ENCODE measurements at places on chromosomes 5 and 9.

DNA sequence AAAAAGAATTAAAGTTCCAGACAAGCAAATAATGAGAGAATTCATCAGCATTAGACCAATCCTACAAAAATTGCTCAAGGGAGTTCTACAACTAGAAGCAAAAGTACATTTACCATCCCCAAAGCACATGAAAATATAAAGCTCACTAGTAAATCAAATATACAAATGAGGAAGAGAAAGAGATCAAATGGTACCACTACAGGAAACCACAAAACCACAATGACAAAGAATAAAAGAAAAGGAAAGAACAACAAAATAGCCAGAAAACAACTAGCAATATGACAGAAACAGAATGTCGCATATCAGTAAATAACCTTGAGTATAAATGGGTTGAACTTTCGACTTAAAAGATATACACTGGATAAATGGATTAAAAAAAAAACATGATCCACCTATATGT, 739.0 kb downstream of the DTWD2 start:
- H3K4me3 ChIP-seq, result no peak overlapping the region
- no peak for DNase-seq
- H3K27ac ChIP-seq, result no peak overlapping the region
- H3K27me3 ChIP-seq, result no peaks in the 10 kb centered on the region
- no peaks in the 10 kb centered on the region for H3K36me3 ChIP-seq

- DNase-seq, result no peak
- no peaks in the 10 kb centered on the region for H3K4me1 ChIP-seq
- H3K27me3 ChIP-seq, result no peaks in the 10 kb centered on the region
- H3K36me3 ChIP-seq, result no peaks in the 10 kb centered on the region
- no peak overlapping the region for H3K27ac ChIP-seq
These were observed 2.7 kb upstream of the BTNL9 start for GRCh38 chr5:181037365-181037861.

DNA sequence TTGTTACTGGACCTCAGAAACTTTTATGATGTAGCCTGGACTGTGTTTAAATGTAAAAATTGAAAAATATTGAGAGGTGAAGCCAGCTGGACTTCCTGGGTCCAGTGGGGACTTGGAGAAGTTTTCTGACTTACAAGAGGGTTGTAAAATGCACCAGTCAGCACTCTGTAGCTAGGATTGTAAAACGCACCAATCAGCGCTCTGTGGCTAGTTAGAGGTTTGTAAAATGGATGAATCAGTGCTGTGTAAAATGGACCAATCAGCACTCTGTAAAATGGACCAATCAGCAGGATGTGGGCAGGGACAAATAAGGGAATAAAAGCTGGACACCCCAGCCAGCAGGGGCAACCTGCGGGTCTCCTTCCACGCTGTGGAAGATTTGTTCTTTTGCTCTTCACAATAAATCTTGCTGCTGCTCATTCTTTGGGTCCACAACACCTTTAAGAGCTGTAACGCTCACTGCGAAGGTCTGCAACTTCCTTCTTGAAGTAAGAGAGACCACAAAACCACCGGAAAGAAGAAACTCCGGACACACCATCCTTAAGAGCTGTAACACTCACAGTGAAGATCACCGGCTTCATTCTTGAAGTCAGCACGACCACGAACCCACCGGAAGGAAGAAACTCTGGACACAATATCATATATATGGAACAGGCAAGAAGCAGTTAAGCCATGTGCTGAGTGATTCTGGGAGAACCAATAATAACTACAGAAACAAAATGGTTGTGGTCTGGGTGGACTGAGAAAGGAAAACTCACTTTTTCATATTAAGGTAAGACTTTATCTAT, 201.3 kb downstream of the GABRG2 start:
- H3K36me3 ChIP-seq, result no peaks in the 10 kb centered on the region
- no peak overlapping the region for H3K27ac ChIP-seq
- no peak overlapping the region for H3K4me3 ChIP-seq

DNA sequence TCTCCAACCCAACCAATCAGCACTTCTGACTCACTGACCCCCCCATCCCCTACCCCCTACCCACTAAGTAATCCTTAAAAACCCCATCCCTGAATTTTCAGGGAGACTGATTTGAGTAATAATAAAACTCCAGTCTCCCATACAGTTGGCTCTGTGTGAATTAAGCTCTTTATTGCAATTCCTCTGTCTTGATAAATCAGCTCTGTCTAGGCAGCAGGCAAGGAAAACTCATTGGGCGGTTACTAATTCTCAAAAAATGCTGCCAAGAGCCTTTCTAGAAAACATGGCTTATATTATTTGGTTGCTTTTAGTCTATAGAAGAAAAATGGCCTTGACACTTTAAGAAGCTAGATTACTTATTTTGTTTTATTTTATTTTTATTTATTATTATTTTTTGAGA, 131.7 kb downstream of the SUSD1 start:
- no peak for DNase-seq
- H3K4me3 ChIP-seq, result no peak overlapping the region
- no peaks in the 10 kb centered on the region for H3K27me3 ChIP-seq
- H3K27ac ChIP-seq, result no peak overlapping the region
- no peaks in the 10 kb centered on the region for H3K36me3 ChIP-seq
- H3K4me1 ChIP-seq, result no peaks in the 10 kb centered on the region

DNA sequence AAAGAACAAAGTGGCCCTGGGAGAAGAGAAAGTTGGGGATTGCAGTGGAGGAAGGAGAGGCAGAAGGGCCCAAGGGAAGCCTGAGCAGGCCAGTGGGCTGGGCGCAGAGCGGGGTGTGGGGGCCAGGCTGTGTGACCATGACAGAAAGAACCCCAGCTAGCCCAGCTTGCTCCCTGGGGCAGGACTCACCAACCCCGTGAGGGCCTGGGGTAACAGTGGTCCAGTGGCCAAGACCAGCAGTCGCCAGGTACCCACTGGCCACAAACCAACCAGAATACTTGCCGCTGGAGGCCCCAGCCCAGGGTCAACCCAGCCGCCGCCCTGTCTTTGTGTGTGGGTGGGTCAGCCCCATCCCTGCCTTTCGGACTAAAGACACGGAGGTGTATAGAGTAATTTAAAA, 146.5 kb downstream of the CACNA1B start:
- no peak overlapping the region for H3K4me3 ChIP-seq
- DNase-seq, result peak; percentile 19
- H3K4me1 ChIP-seq, result no peaks in the 10 kb centered on the region
- H3K27me3 ChIP-seq, result no peaks in the 10 kb centered on the region

DNA sequence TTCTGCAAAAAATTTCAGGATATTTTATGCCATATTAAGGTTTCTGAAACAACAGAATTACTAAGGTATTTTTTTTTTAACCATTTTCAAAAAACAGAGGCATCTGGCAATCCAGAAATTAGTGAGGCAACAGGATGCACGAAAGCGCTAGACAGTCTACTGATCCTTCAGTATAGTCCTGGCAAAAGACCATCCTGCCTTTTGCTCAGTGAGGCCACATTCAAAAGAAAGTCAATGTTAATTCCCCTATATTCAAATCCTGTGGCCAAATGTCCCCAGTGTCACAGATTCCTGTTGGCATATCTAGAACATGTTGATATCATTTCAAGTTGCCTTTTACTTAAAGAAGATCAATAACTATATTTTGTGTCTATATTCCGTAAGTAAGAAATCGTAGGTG, 13.1 kb upstream of the NFIB start:
- DNase-seq, result no peak
- H3K4me1 ChIP-seq, result no peaks in the 10 kb centered on the region
- no peak overlapping the region for H3K4me3 ChIP-seq
- H3K36me3 ChIP-seq, result no peaks in the 10 kb centered on the region

- no peaks in the 10 kb centered on the region for H3K27me3 ChIP-seq
- no peaks in the 10 kb centered on the region for H3K36me3 ChIP-seq
- H3K4me1 ChIP-seq, result no peaks in the 10 kb centered on the region
- no peak for DNase-seq
These were observed 78.7 kb downstream of the HAPLN1 start for GRCh38 chr5:83641946-83642345.

DNA sequence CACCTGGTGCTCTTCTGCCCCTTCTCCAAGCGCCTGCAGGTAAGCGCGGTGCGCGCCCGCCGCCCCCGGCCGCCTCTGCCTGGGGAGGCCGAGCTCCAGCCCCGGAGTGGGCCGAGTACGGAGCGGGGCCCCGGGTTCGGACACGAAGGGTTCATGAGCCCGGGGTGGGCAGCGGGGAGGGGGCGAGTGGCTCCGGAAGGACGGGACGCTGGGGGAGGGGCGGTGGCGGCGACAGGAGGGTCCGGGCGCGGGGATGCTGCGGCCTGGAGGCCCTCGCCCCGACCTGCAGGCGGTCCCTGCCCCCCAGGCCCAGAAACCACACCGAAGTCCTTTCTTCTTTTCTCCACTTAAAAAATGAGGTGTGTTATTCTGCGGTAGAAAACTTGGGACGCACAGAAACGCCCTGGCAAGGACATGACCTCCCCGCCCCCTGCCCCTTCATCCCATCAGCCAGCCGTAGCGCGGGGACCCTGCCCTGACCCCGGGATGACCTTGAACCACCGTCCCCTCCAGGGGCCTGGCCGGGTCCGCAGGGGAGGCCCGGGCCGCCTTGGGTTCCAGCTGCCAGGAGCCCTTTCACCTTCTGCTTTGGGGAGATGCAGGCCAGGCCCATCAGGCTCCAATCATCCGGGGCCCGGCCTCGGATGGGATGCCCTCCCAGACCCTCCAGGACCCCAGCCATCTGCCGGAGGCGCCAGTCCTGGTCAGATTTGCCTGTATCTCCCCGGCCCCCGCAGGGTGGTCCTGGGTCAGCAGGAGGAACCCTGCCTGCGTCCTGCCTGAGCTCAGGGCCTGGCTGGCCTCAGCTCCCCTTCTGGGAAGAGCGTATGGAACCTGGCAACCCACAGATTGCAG, 545 bp downstream of the DIPK1B start:
- peak overlapping the region; percentile 51 for H3K4me3 ChIP-seq
- H3K4me1 ChIP-seq, result peaks cover 6% of the 10 kb centered on the region
- H3K36me3 ChIP-seq, result no peaks in the 10 kb centered on the region
- DNase-seq, result no peak
- no peaks in the 10 kb centered on the region for H3K27me3 ChIP-seq
